ENCODE measurements at places on chromosomes 12 and 14.

DNA sequence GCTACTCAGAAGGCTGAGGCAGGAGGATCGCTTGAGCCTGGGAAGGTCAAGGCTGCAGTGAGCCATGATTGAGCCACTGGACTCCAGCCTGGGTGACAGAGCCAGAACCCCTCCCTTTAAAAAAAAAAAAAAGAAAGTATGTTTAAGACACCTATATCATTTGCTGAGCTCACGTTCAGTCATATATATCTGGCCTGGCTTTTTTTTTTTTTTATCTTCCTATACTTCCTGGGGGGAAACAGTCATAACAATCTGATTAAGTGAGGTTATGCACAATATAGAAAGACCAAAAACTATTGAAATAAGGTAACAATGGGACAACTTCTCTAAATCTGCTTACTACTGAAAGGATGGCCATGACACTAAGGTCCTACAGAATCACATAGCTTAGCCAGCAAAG, 9.4 kb upstream of the ARID2 start:
- DNase-seq = no peak

DNA sequence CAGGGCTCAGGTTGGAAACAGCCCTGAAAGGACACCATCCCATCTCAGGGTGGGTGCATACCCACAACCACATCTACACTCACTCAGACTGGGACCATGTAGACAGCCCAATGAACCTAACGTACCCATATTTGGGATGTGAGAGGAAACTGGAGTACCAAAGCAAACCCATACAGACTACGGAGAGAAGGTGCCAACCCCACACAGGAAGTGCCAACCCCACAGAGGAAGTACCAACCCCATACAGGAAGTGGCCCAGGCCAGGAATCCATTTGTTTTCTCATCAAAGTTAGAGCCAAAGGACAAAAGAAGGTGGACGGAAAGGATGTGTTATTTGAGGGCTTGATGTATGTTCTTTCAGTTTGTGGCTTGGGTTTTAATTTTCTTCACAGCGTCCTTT, 19.5 kb upstream of the SPIC start:
- no peak for DNase-seq

GRCh38 chr14:31965735-31966598, 111.1 kb upstream of the ARHGAP5 start:
- no peak for DNase-seq

DNA sequence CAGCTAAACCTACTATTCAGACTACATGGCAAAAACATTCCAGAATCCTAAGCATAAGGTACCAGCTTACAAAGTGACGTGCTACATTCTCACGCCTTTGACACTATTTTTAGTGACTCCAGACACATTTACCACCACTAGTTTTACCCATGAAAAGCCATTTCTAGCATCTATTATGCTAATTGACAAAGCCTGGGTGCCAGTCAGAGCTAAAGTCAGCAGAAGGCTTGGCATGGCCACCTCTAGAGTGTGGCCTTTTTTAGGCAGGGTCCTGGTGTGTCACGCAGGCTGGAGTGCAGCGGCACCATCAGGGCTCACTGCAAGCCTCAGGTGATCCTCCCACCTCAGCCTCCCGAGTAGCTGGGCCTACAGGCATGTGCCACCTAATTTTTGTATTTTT, 75.7 kb downstream of the NT5DC3 start:
- DNase-seq = no peak

- no peak for DNase-seq
These were observed 3.5 kb downstream of the ALX1 start for GRCh38 chr12:85283560-85283959.

DNA sequence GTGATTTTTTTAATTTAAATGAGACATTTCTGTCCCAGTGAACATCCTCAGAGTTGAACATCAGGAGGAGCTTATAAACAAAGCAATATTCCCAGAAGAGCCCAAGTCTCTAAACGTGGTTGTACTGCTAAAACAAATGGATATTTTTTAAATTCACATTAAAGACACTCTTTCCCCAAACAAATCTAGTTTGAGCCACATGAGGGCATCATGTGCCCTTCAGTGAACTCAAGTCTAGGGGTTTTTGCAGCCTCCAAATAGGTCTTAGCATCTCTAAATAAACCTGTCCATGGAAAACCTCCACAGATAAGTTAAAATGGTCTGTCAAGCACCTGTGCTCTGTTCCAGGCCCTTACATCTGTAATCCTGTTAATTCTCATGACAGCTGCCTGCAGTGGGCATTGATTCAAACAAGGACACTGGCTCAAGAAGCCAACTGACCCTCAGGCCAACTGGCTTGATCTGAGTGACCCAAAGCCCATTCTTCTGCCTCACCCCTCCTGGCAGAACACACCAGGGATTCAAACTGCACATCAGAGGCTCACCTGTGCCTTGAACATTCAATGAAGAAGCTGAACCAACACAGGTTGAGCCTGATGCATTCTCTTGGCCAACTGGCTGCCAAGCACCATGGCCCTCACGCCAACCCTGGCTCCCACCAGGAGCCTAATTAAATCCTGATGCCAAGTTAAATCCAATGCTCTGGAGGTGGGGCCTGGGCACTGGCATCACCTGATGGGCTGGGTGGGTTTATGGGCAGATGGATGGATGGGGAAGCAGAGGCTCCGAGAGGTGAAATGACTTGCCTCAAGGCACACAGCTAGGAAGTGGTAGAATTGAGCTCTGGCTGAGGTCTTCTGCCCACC, 8.6 kb downstream of the ISCU start:
- no peak for DNase-seq

DNA sequence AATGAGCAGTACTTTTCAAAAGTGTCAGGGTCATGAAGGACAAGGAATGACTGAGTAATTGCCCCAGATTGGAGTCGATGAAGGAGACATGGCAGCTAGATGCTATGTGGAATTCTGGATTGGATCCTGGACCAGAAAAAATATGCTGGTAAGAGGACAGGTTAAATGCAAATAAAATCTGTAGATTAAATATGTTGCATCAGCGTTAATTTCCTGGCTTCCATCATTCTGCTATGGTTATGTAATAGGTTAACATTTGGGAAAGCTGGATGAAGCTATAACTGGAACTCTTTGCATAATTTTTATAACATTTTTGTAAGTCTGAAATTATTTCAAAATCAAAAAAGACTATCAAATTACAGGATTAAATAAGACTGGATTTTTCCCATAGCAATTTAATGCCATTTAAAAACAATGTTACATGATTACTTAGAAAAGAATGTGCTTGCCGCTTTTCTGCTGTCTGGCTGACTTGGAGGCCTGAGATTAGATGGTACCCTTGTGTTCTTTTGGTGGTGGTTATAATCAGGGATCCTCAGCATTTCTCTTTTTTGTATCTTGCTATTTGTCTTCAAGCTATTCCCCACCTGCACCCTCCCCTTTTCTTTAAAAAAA, 65.1 kb downstream of the FBXW8 start:
- DNase-seq = no peak

DNA sequence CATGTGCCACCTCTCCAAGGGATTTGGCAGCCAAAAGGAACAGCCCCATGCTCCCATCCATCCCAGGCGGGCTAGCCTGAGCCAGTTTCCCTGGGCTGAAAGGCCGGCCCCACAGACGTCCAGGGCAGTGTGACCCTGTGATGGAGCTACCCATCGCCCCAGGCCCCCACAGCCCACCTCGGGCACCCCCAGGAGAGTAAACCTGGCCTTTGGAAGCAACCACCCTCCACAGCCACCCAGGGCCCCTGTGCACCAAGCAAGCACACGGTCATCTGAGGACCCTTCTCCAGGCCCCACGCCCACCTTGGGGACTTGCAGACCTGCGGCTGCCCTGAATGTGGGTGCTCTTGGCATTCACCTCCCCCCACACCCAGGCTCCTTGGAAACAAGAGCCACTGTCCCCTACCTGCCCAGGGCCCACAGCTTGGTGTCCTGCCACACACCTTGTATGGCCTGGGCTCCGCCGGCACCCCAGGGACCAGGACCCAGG, 8.4 kb downstream of the AHNAK2 start:
- no peak for DNase-seq

- DNase-seq = no peak
These were observed at the start of gene RNASE7 for GRCh38 chr14:21041676-21042433. RNASE7 (plus strand) TSS chr14:21042362; CDS start chr14:21042993, 631 bp downstream.

GRCh38 chr12:20320552-20320951, 47.8 kb upstream of the PDE3A start:
- DNase-seq = no peak

DNA sequence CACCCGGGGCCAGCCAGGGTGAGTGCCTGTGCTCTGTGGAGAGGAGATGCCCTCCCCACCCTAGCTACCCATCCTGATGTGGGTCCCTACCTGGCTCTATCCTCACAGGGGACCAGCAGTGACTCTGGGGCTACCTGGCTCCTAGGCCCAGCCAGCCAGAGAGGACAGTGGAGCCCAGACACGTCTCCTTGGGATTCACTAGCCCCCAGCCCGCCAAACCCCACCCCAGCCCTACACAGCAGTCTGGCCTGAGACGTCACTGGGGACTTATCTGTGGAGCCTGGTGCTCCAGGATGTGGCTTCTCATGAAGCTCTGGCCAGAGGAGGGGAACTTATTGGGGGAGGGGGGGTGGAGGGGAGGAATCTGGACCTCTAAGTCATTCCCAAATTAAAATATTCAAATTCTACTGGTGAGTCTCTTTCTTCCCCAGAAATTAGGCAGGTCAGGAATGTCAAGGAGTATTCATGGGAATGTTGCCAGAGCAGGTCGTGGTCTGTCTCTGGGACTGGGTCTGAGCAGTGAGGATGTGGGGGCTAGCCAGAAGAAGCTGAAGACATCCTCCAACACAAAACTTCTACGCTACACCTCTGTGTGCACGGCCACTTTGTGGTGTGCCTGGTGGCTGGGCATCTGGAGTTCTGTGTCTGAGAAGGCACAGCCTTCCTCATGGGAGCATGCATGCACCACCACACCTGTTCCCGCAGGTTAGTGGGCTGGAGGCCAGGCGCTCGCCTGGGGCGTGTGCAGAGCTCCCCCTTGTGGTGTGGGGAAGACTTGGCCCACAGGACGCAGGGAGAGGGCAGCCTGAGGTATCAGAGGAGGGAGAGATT, 2.7 kb downstream of the CMTM5 start:
- peak; percentile 70 for DNase-seq

DNA sequence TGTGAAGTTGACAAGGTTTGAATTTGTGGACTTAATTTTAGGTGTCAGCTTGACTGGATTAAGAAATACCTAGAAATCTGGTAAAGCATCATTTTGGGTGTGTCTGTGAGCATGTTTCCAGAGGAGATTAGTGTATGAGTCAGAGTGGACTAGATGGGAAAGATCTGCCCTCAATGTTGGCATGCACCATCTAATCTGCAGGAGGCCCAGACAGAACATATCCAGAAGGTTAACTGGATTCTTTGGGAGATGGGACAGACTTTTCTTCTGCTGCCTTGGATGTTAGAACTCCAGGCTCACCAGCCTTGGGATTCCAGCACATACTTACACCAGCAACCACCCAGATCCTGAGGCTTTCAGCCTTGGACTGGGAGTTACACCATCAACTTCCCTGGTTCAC, 14.1 kb downstream of the SGPP1 start:
- no peak for DNase-seq

- no peak for DNase-seq
These were observed 52.4 kb downstream of the ARL6IP4 start for GRCh38 chr12:123032736-123033391.

DNA sequence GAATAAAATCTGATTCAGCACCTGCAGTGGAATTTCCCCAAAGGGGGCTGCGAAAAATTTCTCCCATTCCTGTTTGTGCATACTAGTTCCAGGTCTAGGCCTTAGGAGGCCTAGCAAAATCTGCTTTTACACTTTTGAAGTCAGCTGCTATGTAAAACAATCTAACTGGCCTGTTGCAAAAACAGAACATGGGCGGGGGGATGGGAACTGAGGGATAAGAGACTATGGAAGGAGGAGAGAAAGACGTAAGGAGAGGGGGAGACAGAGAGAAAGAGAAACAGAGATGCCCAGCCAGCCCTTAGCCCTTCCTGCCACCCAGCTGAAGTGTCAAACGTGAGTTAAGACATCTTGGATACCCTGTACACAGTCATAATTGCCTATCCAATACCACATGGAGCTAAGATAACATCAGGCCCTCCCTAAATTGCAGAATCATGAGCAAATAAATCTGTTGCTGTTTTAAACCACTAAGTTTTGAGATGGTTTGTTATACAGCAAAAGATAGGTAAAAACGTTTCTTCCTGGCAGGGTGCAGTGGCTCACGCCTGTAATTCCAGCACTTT, 45.6 kb downstream of the SPTLC2 start:
- DNase-seq = peak; percentile 20

DNA sequence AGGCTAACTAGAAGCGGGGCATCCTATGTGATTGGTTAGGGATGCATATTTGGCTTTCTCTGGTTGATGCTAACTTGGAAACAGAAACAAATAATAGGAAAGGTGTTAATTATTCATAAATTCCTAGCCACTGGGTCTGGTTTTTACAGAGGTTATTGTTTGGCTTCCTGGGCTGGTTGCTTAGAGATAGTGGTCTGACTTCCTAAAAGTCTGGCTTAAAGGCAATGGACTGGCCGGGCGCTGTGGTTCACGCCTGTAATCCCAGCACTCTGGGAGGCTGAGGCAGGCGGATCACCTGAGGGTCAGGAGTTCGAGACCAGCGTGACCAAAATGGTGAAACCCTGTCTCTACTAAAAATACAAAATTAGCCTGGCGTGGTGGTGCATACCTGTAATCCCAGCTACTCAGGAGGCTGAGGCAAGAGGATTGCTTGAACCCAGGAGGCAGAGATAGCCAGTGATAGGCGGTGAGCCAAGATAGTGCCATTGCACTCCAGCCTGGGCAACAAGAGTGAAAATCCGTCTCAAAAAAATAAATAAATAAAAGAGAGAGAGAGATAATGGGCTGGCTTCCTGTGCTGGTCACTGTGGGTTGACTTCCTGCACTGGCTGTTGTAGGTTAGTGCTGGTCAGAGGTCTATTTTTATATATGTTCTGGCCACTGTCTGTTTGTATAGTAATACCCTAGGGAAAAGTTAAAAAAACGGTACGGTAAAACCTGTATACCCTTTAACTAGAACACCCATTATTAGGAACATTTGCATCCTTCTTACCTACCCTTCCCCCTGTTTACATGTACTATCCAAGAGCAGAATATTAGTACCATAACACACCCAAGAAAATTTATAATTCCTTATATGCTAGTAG, 24.1 kb downstream of the OR6S1 start:
- no peak for DNase-seq

GRCh38 chr12:39931231-39931630, 174.7 kb downstream of the SLC2A13 start:
- no peak for DNase-seq
